ENCODE measurements at places on chromosomes 2 and 18. TPM values are rescaled to one million over a fixed set of nuclear protein-coding genes. Genes with fewer than 3 reads are reported as not detected.

- no peak for DNase-seq
These were observed 242.9 kb upstream of the TMEFF2 start for GRCh38 chr2:192437653-192438052.

DNA sequence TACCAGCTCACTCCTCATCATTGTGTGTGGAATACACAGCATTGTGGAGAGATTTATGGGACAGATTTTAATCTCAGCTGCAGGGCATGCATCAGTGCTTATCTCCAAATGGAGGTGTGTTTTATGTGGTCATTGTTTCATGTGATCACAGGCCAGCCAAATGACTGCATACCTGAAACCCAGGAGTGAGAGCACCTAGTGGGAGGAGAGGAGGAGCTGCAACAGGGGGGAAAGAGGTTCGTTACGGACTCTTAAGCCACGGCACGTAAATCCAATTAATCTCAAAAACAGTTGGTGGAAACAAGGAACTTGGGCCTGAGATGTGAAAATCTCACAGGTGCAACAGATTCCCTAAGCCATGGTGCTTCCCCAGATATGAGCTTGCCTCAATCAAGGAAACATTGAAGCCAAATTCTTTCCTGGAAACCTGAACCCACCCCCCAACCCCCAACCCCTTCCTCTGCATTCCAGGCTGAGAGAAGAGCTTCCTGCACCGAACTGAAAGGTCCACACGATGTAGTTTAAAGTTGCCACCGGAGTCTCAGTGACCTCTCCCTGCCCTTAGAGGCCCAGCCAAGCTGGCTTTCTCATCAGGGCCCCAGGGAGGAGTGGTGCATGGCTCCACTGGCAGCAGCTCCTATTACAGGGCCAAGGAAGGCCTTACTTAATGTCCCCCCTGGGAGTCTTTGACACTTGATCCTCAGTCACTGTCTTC, 167.4 kb downstream of the C1D start:
- peak; percentile 35 for DNase-seq

DNA sequence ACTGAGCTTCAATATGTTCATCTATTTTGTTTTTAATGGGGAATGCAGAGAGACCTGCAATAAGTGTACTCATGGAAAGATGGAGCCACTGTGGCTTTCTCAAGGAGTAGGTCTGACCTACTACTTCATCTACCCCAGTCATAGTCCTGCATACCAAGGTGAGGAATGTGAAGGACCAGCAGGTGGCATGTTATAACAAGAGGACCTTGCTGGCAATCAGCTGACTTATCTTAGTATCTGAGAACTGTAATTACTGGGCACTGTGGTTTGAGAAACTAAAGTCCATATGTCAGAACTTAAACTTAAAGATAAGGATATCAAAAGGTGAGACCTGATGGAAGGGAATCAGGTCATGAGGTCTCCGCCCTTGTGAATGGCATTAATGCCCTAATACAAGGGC, 1104.2 kb downstream of the BCL11A start:
- no peak for DNase-seq

- DNase-seq, result no peak
These were observed 4.0 kb downstream of the C2orf74 start for GRCh38 chr2:61165946-61166345.

DNA sequence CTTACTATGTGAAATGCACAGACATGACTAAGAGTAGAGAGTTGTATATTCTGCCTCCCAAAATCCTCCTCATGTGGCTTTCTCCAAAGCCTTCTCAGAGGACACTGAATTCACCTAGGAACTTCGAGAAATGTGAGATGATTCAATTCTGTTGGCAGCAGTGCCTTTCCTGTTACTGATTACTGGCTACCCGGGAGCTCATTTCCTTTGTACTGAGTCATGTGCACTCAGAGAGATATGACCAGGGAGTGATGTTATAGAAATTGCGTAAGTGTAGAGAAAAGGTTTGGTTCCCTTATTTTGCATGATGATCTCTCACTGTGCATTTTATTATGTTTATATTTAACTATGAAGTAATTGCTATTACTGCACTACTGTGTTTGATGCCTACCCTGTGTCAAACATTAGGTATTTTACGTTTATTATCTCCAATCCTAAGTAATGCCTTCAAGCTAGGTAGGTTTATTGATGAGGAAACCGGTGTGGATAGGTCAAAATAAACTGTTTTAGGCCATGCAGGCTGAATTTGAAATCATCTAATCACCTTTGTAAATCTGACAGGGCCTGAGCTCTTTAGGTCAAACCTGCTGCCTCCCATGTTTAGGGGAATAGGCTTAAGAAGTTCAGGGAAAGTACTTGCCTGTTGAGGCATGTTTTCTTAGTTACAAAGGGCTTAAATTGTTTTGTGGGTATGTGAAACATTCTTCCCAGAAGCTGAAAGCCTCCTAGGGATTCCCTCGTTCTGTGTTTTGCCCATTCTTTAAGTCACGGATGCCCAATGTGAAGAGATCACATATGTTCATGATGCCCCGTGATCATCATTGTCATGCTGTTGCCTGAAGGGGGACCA, 86.8 kb downstream of the FMNL2 start:
- DNase-seq, result no peak

- DNase-seq, result no peak
These were observed 3.1 kb downstream of the SLC38A11 start for GRCh38 chr2:164952057-164952702.

The KATNAL2 gene
- 0.49 TPM for polyA plus RNA-seq

DNA sequence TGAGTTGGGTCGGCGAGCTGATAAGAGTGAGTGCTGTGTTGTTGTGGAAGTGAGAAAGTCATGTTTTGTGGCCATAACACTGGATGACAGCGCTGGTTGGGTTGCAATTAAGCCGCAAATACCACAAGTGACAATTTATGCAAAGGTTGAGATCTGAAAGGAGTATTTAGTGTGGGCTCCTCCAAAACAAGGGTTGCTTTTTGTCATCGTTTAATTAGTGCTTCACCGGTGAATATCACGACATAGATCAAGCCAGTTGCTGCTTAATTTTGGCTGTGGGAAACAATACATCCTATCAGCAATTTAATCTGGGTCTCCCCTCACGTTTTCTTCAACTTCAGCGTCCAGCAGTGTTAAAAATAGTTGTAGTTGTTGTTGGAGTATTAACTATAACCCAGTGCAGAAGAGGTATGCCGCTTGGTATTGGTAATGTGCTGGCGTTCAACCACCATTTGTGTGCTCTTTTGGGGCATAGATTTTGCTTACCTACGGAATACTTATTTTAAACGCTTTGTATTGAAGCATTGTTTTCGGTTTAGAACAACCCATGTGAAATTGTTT, 662 bp downstream of the ACVR2A start:
- no peak for DNase-seq

The ACMSD gene
- polyA plus RNA-seq, result not detected

- DNase-seq, result no peak
These were observed 555.5 kb downstream of the ARHGAP15 start for GRCh38 chr2:143684551-143685320.

DNA sequence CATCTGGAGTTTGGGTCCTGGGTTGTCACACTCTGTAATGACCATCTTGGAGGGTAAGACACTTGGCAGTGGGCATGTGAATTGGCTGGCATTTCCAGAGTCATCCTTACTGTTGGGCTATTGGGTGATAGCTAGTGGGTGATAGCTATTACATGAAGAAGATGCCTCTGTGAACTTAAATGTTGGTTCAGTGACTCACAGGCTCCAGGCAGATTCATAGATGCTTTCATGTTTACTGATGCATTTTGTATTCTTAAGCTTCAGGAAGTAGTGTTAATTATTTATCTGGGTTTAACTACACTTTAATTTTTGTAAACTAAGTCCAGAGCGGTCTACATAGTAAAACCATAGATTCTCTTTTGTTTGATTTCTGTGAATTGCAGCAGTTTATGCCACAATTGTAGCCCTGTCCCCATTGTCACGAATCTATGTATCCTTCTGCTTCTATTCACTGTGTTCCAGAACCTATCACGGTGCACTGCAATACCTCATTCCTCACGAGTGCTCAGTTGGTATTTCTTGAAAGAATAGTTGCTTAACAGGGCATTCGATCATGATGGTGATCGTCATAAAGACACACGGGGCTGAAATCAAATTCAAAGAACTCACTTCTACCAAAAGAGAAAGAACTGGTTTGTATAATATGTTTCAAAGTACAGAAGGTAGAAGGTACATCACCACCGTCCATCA, 79.7 kb downstream of the GBX2 start:
- no peak for DNase-seq

DNA sequence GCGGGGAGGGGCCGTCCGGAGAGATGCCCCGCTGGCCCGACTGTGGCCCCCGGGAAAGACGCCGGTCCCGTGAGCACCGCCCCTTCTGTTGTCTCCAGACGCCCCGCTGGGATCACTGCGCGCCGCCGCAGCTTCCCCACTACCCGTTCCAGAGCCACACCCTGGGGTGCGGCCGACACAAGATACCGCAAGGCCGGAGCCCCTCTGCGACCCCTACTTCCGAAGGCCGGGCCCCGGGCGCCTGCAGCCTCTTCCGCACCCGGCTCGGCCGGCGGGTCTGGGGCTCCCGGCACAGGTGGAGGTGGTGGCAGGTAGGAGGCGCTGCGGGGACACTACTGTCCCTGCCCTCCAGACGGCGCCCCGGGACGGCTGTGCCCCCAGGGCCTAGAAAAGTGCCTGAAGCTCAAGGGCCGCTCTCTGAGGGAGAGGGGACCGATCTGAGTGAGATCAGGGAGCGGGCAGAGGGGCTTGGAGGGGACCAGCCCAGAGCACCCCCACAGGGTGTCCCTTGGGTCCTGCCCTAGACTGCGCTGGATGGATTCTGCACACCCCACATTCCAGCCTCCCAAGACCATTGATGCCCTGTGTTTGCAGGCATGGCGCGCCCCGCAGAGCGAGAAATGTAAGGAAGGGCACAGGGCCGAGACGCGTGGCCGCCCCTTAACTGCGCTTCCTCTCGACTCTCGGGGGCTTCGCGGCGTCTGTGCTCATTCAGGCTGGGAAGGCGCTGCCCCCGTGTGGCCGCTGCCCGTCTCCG, 80.0 kb downstream of the GFPT1 start:
- peak; percentile 91 for DNase-seq

- DNase-seq, result no peak
These were observed 19.9 kb upstream of the KCNF1 start for GRCh38 chr2:10891848-10892247.

The RNF138 gene
- polyA plus RNA-seq, result 4.4 TPM

DNA sequence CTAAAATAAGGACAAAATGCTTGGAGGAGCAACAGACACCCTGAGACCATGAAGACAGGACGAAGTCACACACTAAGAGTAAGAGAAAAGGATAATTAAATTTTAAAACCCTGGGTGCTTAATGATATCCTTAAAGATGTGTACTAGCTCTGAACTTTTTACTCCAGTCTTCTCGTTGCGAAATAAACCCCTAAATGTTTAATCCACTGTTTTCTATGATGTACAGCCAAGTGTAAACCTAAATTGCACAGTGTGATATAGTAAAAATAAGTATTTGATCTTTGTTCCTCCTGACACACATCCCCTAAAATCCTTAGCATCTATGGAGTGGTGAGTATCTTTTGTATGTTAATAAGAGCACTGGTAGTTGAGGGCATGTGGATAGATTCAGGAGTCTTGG, 157.5 kb upstream of the PKDCC start:
- DNase-seq, result no peak

DNA sequence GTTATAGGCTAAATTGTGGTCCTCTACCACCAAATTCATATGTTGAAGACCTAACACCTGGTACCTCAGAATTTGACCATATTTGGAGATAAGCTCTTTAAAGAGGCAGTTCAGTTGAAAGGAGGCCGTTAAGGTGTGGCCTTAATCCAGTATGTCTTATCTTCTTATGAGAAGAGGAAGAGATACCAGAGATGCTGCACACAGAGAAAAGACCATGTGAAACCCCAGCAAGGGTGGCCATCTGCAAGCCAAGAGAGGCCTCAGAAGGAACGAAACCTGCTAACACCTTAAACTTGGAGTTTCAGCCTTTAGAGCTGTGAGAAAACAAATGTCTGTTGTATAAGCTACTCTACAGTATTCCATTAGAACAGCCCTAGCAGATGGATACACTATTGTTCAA, 528.1 kb upstream of the DCC start:
- DNase-seq, result no peak

DNA sequence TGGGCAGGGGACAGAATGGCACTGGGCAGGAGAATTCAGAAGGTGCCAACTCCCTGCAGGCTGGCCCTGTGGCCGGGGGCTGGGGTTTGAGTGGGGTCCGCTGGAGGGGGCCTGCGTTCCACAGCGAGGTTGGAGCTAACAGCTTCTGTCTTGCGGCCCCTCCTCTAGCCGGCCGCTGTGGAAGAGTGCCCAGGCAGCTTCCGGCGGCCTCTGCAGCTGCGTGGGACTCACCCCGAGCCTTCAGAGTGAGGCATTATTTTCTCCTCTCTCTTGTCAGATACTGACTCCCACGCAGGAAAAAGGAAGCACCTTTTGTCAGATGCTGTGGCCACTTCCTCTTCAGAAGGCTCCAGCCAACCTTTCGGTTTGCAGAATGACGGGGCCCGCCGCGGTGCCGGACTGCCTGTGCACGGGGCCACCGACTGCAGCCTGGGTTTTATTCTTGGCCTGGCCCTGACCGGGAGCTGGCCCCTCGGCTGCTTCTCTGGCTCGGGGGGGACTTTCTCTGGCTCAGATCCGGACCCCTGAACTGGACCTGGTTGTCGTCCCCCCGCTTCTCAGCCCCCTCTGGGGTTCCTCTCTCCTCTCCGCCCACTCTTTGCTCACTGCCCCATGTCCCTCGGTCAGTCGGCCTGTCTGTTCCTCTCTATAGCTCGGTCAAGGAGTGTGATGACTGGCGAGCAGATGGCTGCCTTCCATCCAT, 40.1 kb downstream of the ARHGAP25 start:
- DNase-seq, result peak; percentile 75

DNA sequence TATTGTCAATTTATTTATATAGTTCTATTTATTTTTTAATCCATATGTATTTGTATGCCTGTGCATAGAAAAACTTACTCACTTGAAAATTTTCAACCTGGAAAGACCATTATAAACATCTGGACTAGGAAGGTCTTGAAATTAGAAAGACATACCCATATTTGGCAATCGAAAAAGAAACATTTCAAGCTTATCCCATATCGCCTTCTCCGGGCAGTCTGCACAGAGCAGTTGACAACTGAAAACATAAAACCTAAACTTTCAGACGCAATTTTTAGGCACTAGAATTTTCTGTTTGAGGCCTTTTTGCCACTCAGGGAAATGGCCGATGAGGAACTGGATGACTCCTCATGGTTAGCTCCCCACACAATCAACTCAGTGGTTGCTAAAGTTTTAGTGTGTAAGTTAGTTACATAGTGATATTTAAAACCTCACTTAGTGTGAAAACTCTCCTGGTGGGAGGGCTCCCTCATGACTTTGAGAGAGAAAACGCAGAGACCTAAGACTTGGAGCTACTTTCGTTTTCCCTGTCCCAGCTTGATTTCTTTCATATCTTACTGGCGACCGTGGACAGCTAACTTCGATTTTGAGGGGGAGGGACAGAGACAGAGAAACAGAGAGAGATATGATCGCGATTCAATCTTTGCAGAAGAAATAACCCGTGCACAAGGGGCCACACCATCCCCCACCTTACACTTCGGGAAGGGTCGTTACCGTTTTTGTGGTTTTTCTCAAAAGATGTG, 3.2 kb upstream of the HOXD12 start:
- DNase-seq, result no peak
